ENCODE measurements at places on chromosomes 2 and 18.

- no peak for DNase-seq
These were observed 15.4 kb downstream of the GDF7 start for GRCh38 chr2:20682167-20682920.

GRCh38 chr2:238128061-238128440 is 10.4 kb upstream of the KLHL30 start:
- no peak for DNase-seq

DNA sequence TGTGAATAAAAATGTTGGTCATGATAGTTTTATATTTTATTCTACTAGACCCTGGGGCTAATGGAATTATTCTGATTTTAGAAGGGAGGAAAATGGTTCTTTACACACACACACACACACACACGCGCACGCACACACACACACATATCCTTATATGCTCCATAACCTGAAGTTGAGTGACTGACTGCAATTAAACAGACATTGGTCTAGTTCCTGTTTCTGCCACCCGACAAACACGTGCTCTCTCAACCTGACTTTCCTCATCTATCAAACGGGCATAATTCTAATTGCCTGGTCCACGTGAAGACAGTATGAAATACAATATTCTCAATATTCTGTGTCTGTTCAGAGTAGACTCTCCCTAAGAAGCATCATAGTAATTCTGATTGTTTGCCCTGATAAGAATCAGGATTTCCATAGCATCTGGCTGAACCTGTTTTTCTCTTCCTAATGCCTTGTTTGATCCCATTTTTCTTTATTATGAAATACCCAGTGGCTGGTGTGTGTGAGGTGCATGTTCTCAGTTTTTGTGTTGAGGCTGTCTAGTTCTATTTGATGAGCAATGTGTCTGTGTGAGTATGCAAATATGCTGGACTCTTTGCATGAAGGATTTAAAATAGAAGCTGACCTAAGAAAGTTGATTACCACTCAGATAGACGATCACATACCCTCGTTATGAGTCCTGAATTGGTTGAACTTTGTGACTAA is 51.0 kb downstream of the SETBP1 start:
- no peak for DNase-seq

DNA sequence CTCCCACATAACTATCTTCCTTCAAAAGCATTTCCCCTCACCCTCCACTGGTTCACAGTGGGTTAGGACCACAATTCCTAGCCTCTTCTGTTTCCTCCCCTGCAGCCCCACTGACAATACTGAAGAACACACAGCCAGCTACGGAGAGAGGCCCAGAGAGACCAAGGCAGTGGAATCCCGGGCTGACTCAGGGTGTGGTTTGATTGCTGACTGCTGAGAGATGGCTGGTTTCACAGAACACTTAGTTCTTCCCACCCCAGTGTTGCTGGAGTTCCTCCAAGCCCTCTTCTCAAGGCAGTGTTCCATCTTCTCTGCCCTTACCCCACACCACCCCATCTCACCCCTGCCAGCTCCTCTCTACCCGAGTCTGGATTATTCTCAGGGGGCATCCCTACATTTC is 43.3 kb upstream of the ZFP36L2 start:
- DNase-seq: peak; percentile 13

- no peak for DNase-seq
These were observed 3.1 kb downstream of the MARCHF7 start for GRCh38 chr2:159715451-159715850.

DNA sequence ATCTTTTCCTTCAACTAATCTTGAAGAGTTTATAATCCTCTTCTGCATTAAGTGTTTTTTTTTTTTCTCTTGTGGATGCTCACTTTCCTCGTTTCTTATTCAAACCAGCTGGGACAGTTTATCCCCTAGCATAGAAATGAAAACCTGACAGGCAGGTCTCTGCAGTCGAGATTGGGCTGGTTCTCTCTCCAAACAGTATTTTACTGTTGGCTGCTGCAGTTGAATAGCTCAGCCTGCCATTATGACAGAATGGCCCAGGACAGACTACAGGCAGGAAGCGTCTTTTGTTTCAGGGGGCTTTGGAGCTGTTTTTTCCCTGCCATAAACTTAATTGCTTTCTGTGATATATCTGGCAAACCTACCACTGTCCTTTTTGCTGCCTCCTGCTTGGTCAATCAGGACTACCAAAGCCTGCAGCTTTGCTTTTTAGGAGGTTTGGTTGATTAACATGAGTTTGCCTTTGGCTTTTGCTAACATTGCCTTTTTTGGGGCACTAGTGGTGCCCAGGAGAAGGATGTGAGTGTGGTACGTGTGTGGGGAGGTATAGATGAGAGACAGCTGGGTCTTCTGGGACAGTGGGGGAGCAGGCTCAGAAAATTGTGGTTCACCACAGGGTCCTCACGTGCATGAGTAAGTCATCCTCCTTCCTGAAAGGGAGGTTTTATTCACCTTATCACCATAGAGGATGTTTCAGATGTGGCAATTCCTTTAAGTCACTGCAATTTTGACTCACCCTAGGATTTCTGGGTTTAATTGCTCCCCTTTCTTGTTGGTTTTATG is 128.7 kb downstream of the LYPD6B start:
- DNase-seq: no peak

DNA sequence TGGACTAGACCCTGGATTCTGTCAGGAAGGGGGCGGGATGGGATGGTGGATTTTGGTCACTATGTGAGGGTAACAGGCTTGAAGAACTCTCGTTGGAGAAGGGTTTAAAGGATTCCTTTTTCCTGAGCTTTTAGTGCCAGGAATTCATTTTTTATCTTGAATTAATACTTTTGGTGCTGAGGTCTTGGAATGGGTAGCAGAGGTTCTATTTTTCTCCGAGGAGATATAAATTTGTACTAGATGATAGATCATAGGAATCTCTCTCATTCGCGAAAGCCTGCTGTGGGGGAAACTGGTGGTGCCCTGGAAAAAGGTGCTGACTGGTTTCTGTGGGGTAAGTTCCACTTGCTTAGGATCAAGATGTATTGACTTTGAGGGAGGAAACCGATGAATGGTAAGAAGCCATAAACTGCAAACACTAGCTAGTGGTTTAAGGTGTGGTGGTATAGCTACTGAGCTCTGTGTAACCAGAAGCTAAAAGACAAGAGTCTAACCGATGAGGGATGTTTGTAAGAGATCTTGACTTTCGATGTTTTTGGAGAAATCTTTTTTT is 706 bp downstream of the AGPS start:
- no peak for DNase-seq

- DNase-seq: no peak
These were observed 120.1 kb upstream of the HDAC4 start for GRCh38 chr2:239520811-239521517.

GRCh38 chr2:41937921-41938708 is 109.7 kb upstream of the PKDCC start:
- DNase-seq: no peak

DNA sequence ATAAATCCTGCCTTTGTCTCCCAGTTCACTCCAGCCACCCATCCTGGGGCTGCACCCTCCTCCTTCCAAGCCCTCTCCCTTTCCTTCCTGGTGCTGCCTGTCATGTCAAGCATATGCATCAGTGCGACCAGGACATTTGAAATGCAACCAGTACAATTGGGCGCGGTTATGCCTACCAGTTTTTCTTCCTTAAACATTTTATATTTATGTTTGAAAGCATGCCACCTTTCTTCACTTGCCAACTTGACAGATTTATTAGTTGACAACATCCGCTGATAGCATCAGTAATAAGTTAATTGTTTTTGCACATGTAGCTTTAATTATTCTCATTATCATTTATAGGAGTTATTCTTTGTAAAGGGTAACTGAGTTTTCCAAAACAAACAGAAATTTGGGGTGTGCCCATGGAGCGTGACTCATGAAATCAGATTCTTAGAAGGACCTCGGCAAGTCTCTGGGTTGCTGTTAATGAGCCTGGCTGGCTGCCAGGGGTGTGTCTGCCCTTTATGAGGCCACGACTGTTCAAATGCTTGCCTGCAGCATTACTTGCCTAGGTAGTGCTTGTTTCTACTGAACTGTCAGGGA is 32.8 kb upstream of the IL1B start:
- DNase-seq: no peak

DNA sequence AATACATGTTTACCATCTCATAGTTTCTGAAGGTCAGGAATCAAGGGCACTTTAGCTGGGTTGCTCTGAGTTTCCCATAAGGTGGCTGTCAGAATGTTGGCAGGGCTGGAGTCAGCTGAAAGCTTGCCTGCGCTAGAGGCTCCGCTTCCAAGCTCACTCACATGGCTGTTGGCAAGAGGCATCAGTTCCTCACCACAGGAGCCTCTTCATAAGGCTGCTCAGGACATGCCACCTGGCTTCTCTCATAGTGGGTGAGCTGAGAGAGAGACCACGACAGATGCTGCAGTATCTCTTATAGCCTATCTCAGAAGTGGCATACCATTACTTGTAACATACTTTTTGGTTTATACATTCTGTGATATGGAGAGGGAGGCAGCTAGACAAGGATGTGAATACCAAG is 7.2 kb downstream of the HADHB start:
- DNase-seq: peak; percentile 27

DNA sequence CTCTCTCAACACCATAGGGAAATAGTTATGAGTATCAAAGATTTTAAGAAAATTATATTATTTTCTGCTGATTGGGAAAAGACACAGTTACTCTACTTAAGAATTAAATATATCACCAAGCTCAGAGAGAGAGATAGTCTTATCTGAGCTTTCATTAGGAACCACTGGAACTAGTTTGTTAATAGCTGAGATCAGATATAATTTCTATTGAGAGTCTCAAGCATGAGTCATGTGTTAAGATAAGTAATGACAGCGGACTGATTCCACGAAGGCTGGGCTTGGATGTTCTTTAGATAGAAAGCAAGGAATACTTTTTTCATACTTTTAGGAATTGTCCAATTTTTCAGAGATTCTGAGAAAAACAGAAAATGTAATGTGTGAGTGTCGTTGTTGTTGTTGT is 44.4 kb upstream of the RBM44 start:
- DNase-seq: no peak

DNA sequence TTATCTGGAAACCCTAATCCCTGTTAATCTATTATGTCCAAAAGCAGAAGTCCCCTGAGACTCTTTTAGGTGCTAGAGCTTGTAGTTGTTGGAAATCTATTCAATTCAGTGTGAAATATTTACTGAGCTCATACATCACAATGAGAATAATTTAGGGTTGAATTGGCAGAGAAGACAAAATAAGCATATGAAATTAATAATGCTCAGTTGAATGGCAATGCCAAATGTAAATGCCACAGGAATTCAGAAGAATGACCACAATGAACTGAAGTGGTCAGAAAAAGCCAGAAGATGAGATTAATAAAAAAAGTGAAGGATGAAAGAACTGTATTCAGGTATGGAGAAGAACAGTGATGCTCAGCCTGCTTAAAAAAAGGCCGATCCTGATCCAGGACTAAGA is 8.0 kb upstream of the STAT4 start:
- no peak for DNase-seq

DNA sequence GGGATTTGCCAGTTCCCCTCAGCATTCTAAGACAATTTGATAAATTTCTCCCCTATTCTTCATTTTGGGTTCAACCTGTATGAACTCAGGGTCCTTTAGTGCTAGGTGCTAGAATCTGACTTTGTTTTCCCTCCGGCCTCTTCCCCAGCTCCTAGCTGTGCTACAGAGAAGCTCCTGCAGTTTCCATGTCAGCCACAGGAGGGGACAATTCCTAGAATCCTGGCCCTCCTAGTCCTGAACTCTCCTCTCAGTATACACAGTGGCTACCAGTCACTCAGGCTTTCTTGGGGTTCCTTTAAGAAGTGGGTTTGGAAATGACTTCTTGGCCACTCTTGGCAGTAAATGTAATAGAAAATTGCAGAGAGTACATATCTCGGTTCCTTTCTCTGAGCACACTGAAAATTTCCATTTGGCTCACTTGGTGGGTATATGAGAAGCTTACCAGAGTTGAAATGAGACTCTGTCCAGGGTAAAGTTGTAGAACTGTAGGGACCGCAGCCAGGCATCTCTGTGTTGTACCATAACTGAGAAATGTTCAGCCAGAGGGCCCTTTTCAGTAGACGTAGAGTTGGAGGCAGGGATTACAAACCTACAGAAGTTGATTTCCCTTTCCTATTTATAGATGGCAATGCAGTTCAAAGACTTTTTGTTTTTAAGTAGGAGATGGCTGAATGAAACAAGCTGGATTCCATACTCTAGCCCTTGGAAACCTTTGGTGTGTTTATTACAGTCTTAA is 5.0 kb upstream of the CHST10 start:
- no peak for DNase-seq

GRCh38 chr2:46335391-46336282 is 38.4 kb downstream of the EPAS1 start:
- DNase-seq: no peak

GRCh38 chr2:11659851-11660250 is 10.1 kb downstream of the NTSR2 start:
- DNase-seq: no peak

GRCh38 chr2:209830722-209831465 is 59.3 kb downstream of the UNC80 start:
- no peak for DNase-seq

DNA sequence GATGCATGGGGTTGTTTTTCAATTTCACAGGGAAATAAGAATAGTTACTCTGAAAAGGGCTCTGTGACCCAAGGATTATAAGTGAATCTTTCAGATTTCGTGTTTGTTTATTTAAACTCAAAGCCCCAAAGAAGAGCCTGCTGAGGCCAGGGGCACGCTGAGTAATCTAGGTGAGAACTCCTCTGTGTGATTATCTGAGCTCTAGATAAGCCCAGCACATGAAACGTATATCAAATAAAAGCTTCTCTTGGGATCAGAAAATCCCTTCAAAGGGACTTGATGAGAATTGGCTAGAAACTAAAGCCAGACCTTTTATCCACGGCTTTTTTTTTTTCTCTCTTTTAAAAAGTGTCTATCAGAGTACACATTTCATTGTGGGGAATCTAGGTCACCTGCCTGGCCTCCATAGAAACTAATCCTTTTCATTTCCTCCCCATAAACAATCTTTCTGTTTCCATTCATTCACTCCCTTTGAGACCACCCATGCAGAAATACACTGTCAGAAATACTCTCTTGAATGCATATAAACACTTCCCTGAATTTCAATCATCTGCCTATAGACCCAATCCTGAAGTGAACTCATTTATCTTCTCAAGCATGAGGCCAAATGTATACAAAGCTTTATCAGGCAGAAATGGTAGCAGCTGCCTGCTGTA is 137.4 kb downstream of the RIT2 start:
- DNase-seq: no peak

- DNase-seq: no peak
These were observed 32.7 kb upstream of the AGFG1 start for GRCh38 chr2:227439214-227439613.

GRCh38 chr18:2337552-2338141 is 233.7 kb downstream of the METTL4 start:
- DNase-seq: no peak

DNA sequence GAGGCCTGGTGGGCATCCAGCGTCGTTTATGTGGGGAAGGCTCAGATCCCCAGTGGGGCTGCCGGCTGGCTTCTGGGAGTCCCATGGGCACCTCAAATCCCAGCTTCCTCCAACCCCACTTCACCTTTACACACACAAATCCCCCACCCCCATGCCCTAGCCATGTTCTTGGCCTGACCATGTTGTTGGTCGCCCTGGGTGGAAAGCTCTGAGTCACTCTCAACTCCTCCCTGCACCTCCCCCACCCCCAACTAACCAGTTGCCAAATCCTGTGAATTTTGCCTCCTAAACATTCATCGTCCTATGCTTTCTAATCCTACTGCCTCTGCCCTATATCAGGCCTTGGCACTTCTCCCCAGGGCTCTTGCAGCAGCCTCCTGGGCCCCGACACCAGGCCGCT is 6.4 kb downstream of the TNS1 start:
- no peak for DNase-seq

Data from dorsolateral prefrontal cortex (tissue), 122 donors.